ENCODE measurements at places on chromosomes 5 and 9.

DNA sequence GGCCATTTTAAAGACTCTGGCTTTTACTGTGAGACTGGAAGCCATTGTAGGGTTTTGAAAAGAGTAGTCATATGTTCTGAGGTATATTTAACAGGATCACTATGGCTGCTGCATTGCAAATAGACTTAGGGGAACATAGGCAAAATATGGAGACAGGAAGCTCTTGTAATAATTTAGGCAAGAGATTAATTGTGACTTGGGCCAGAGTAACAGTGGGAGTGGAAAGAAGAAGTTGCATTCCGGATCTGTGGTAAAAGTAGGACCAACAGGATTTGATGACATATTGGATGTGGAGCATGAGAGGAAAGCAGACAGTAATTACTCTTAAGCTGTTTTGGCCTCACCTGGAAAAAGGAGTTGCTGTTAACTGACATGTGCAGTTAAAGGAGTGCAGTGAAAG is 85.6 kb downstream of the SMIM15 start:
- no peak for DNase-seq

GRCh38 chr9:126401581-126401980 is 75.0 kb downstream of the MVB12B start:
- DNase-seq = no peak

- DNase-seq = no peak
Observed at GRCh38 chr9:123175854-123176629, 92.3 kb downstream of the STRBP start.

GRCh38 chr5:43190755-43191603 is 1.0 kb upstream of the NIM1K start:
- no peak for DNase-seq

DNA sequence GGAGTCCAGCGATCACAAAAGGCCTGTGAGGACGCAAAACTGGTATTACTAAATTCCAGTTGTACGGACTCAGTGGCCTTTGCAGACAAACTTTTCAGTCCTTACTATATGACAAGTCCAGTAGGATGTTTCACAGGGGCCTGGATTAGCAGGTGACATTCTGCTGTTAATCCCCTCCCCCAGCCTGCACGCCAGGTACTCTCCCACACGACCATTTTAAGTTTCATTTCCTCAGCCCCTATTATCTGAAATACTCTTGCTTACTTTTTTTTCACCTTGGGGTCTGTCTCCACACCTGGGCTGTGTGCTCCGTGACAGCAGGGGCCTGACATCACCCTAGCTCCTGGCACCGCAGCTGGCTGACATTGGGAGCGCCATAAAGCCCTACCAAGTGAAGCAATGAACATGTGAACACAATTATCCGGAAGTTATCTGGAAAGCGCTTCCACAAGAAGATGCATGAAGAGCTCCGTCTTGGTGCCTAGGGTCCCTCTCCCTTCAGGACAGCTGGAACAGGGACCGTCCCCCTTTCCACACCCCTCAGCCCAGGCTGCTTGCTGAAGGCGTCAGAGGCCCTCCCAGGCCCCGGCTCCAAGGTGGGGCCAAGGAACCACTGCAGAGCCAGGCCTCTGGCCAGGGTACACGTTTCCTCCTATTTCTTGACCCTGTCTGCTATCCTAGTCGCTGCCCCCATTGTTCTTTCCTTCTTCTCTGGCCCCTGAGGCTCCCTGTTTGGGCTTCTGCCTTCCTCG is 39.7 kb upstream of the ZNF622 start:
- DNase-seq = no peak

DNA sequence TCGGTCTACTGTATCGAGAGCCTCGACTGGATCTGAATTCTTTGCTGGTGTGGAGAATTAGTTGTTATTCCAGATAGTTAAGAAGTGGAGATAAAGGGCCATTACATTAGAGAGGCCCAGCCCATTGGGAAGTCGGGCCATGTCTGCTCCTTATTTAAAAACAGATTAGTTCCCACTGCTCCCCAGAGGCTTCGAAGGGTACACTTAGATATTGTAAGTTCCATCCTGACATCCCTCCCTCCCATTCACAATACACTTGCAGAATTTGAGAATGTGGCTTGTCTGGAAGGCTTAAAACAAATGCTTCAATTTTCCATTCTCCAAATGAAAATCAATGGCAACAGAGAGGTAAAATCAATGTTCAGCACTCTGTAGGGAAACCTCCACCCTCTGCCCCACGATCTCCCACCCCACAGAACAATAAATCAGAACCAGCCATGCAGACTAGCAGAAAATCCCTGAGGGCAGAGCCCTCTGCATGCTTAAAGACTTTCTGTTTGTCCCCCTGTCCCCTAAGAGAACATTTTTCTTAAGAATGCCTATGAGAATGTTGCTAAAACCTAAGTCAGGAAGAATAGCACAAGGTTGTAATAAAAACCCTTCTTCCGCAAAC is 364.1 kb downstream of the SPOCK1 start:
- no peak for DNase-seq

DNA sequence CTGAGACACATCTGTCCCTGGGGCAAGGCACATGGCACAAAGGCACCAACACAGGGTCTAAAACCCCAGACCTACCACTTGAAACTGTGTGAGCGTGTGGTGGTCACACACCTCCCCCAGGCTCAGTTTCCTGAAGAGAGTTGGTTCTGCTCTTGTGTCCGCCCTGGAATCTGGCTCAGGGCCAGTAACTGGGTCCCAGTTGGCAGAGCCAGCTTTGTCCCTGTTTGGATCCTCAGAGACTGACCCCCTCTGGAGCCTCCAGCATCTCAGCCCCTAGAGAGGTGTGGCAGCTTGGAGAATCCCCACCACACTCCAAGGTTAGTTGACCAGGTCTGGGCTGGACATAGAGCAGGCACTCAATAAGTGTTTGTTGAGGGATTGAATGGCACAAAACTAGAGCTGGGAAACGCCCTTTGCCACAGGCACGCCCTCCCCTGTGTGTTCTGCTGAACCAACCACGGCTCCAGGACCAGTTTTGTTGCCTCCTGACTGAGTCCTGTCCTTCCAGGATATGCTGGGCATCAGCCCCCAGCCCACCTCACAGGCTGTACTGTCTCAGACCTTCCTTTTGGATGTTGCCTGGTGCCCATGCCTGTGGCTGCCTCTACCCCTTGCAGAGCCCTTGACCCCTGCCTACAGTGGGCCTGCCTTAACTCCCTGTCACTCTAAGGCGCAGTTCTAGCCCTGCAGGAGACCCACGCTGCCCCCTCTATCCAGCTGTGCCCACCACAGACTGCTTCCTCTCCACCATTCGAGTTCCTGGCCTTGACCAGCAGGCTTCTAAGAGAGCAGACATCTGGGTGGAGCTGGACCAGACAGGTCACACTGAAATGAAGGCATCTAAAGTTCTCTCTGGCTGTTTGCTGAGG is 3.8 kb upstream of the PDLIM4 start:
- no peak for DNase-seq

DNA sequence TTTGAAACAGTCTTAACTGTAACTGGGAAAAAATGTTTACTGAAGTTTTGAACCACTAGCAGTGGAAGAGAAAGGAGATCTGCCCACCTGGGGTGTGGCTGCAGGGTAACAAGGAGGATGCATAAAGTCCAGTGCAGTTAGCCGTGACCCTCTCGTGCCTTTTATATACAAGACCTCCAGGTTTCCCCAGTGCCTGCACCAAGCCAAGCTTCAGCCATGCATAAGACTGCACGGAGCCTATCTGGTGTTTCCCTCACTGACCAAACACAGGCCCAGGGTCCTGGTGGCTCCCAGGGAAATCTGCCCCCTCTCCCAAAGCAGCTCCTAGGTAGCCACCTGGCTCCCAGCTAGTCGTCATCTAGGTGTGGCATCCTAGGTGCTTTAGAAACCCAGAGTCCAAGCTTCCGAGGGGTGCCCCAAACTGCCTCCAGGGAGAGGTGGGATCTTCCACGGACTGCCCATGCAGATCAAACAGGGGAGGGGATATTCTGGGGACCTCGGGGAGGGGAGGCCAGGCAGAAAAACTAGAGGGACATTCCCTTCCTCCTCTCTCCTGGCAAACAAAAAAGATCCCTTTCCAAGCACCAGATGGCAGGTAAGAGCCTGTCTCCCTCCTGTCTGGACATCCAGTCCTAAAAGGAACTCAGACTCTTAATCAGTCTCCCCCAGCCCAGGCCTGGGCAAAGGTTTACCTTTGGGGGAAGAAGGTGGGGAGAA is 2.7 kb downstream of the SHB start:
- no peak for DNase-seq

DNA sequence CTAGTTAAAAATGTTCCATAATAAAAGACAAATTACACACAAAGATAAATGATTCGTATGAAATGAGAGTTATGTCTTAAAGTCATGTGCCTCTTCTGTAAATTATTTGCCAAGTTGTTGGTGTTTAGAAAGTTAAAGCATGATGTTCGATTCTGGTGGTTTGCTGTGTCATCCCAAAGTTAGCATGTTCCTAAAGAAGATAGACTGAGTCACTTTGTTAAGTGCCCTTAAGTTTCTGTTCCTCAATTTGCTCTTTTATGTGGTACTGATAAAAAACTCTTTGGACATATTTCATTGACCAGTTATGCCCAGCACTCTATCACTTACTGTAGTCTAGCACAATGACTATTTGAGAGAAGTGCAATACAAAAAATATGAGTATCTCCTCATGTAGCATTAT is 366.9 kb upstream of the ZNF608 start:
- no peak for DNase-seq

DNA sequence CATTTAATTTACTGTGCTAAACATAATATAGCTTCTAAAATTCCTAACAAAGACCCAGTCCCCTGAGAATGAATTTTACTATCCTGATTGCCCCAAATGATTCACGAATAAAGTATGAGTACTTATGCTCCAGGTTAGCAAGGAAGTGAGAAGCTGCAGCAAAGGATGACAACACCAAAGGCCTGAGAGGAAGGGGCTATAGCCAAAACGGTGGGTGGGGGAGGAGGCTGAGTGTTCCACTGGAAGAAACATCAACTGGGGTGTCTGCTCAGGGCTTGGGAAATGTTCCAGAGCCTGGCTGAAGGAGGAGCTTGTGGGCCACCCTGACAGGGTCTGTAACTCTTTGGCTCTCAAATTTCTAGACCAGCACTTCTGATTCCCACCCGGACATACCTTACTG is 157.3 kb downstream of the ADAMTS12 start:
- DNase-seq = no peak

DNA sequence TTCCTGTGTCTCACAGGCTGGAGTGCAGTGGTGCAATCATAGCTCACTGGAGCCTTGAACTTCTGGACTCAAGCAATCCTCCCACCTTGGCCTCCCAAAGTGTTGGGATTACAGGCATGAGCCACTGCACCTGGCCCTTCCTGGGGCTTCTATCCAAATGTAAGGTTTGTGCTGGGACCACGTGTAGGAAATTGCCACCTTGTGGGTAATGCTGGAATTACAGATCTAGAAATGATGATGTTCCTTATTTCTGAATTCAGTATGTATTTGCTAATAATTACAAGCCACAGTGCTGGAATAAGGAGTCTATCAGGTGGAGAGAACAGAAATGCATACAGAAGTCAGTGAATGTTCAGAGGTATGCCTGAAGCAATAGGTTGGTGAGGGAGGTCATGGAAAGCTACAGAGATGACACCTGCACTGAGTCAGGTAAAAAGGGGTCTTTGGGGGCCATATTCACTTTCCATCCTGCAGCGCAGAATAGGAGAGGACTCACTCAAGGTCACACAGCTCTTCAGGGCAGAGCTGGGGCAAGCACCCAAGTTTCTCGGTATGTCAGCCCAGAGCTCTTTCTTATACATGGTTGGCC is 8.8 kb upstream of the IGFBPL1 start:
- no peak for DNase-seq

GRCh38 chr9:93897075-93897970 is 57.8 kb downstream of the BARX1 start:
- no peak for DNase-seq

GRCh38 chr9:84781458-84781857 is 111.9 kb downstream of the NTRK2 start:
- no peak for DNase-seq

DNA sequence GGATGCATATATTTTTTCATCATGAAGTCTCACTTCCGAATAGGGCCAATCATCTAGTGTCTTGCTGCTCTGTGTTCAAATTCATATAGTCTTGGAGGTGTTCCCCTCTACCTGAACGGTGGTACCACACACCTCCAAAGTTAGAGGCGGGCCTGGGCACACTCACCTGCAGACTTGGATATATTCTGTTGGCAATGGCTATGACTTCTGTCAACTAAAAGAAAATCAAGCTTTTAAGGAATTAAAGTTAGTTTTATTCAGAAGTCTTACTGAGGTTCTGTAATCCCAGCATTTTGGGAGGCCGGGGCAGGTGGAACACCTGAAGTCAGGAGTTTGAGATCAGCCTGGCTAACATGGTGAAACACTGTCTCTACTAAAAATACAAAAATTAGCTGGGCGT is 2.6 kb upstream of the NIPAL4 start:
- DNase-seq = no peak

- no peak for DNase-seq
Observed at GRCh38 chr5:67774267-67774552, 441.3 kb upstream of the PIK3R1 start.

GRCh38 chr9:97500765-97501176 is 695 bp upstream of the TMOD1 start:
- DNase-seq = no peak

DNA sequence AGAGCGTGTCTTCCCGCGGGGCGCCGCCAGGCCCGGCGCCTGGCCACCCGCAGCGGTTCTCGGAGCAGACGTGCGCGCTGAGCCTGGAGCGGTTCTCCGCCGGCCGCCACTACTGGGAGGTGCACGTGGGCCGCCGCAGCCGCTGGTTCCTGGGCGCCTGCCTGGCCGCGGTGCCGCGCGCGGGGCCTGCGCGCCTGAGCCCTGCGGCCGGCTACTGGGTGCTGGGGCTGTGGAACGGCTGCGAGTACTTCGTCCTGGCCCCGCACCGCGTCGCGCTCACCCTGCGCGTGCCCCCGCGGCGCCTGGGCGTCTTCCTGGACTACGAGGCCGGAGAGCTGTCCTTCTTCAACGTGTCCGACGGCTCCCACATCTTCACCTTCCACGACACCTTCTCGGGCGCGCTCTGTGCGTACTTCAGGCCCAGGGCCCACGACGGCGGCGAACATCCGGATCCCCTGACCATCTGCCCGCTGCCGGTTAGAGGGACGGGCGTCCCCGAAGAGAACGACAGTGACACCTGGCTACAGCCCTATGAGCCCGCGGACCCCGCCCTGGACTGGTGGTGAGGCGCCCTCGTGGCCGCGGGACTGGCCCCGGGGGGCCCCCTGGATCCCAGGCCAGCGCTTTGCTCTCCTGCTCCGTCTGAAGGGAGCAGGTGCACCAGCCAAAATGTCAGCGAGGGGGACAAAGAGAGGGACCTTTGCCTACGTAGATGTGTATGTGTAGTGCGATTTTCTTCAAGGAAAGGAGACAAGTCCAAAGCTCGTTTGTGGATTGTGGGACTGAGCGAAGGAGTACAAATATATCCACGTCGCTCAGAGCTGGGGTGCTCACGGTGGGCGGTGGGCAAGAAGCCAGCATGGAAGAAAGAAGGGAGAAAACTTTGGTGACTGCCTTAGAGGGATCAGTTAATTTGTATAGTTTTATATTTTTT is 19.5 kb downstream of the BTNL9 start:
- DNase-seq = no peak

DNA sequence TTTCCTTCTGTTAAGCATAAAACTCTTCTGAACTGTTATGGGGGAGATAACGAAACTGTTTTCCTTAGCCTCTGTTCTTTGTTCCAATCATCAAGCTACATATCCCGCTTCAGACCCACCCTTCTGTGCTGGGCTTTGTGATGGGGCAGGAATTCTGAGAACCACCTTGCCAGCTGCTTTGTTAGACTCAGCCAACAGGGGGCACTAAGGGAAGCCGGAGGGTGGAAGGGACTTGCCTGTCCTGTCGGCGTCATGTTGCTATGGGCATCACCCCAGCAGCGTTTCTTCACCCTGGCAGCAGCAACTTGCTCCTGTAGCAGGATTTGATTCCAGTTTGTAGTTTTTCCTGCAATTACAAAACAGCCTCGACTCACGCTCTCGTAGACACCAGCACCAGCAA is 169.1 kb downstream of the CAAP1 start:
- peak; percentile 21 for DNase-seq
